Karpas-422 (cell line): ENCODE measurements at places on chromosomes 6 and 20. TPM values are rescaled to one million over a fixed set of nuclear protein-coding genes. Genes with fewer than 3 reads are reported as not detected.

Gene TSPO2
- total RNA-seq = not detected in 2 replicates

Gene DPPA5
- not detected in 2 replicates for total RNA-seq

DNA sequence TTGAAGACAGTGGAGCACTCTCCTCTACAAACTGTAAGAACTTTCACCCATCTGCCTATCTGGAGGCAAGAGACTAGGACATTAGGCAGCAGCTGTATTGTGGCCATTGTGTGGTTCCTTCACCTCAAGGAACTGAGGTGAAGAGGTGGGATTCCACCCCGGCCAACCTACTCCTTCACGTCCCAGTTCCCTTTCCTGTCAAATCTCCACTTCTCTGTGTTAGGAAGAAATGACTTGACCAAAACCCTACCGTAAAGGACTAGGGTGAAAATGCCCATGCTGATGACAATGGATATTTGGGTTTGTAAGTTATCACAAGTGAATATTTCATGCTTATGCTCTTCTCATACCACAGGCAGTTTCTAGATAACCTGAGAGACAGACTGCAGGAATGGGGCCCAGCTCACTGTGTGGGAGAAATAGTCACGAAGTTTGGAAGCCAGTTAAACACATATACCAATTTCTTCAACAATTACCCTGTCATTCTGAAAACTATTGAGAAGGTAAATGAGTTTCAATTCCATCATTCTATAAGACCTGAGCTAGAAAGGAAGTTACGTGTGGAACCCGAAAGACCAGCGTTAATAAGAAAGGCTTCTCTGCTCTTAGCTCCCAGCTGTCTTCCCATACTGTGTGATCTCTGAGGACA, 86.6 kb downstream of the ECT2L start:
- no peaks in the 10 kb centered on the region for H3K27me3 ChIP-seq
- H3K27ac ChIP-seq = no peak overlapping the region
- DNase-seq = no peak
- no peaks in the 10 kb centered on the region for H3K4me1 ChIP-seq
- no peak overlapping the region for H3K4me3 ChIP-seq

DNA sequence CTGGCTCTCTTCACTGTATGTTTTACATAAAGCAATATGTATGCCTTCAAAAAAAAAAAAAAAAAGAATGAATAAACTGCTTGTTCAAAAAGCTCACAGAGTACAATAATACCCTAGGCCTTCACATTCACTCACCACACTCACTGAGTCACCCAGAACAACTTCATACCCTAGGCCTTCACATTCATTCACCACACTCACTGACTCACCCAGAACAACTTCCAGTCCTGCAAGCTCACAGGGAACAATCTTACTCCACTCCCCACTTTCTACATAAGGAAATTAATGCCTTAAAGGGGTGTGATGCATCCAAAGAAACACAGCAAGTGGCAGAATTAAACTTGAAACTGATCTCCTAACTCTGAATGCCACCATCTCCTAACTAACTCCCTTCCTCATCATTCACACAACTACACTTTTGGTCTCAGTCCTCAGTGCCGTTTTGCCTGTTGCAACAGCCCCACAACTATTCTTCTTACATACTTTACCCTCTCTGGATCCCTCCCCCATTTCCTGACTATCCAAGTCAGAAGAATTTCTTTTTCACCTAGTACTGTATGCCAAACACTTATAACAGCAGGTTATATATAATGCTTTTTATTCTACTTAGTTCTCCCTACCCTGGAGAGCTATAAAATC, 34.2 kb downstream of the NHSL1 start:
- H3K36me3 ChIP-seq = no peaks in the 10 kb centered on the region
- no peaks in the 10 kb centered on the region for H3K27me3 ChIP-seq
- H3K27ac ChIP-seq = no peak overlapping the region
- DNase-seq = no peak
- no peak overlapping the region for H3K4me3 ChIP-seq
- H3K4me1 ChIP-seq = no peaks in the 10 kb centered on the region

DNA sequence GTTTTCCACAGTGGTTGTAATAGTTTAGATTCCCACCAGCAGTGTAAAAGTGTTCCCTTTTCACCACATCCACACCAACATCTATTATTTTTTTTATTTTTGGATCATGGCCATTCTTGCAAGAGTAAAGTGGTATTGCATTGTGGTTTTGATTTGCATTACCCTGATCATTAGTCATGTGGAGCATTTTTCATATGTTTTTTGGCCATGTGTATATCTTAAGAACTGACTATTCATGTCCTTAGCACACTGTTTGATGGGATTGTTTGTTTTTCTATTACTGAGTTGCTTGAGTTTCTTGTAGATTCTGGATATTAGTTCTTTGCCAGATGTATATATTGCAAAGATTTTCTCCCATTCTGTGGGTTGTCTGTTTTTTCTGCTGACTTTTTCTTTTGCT, 820.1 kb downstream of the TENT5A start:
- H3K36me3 ChIP-seq = no peaks in the 10 kb centered on the region
- no peak for DNase-seq
- H3K4me3 ChIP-seq = no peak overlapping the region
- no peak overlapping the region for H3K27ac ChIP-seq
- H3K4me1 ChIP-seq = no peaks in the 10 kb centered on the region

Gene PNPLA1
- total RNA-seq = not detected in 2 replicates

GRCh38 chr6:37860226-37860839, 40.8 kb downstream of the ZFAND3 start:
- H3K4me1 ChIP-seq = no peaks in the 10 kb centered on the region
- H3K4me3 ChIP-seq = no peak overlapping the region
- DNase-seq = peak; percentile 51
- no peaks in the 10 kb centered on the region for H3K27me3 ChIP-seq

DNA sequence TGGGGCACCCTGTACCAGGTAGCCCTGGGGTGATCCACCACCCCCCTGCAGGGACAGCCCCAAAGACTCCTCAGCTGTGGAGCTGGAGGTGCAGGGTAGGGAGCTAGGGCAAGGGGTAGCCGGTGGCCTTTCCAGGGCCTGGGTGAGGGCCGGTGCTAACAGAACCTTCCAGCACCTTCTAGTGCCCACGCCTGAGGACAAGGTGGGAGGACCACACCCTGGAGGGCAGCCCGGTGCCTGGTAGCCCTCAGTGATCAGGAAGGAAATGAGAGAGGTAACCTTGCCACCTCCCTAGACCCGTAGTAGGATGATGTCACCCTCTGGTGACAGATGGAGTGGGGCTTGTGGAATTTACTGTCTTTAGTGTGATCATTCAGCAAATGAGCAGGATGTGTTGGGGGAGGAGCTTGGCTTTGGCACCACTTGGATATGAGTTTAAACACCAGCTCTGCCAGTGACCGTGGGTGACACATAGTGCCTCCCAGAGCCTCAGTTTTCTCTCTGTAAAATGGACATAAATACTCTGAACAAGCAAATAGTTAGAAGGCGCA, 187.7 kb downstream of the NFATC2 start:
- DNase-seq = no peak
- no peaks in the 10 kb centered on the region for H3K4me1 ChIP-seq
- H3K36me3 ChIP-seq = no peaks in the 10 kb centered on the region
- no peaks in the 10 kb centered on the region for H3K27me3 ChIP-seq

DNA sequence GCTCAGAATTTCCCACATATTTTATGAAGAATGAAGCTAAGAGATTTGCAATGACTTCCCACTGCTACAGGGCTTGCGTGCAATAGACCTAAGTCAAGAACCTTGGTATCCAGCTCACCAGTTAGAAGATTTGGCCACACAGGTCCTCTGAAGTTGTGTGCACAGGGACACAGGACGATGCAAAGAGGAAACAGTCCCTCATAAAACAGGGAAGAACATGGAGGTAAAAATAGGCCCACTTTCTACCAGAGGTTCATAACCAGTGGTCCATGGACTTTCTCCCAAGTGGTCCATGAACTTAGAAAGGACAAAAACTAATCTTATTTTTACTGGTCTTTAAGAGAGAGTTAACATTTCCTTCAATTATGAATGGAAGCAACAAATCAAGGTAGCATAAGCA, 1.3 kb downstream of the ZKSCAN4 start:
- DNase-seq = peak; percentile 44
- H3K27me3 ChIP-seq = no peaks in the 10 kb centered on the region
- peaks cover 15% of the 10 kb centered on the region for H3K4me1 ChIP-seq

Gene TMEM244
- not detected in 2 replicates for total RNA-seq

Gene KCNQ5
- 29.1 and 50.5 TPM in 2 replicates for total RNA-seq
